ENCODE measurements at places on chromosomes 2 and 18. TPM values are rescaled to one million over a fixed set of nuclear protein-coding genes. Genes with fewer than 3 reads are reported as not detected.
A peak's percentile ranks its signal among the peaks of the same experiment; 100 is the strongest.

DNA sequence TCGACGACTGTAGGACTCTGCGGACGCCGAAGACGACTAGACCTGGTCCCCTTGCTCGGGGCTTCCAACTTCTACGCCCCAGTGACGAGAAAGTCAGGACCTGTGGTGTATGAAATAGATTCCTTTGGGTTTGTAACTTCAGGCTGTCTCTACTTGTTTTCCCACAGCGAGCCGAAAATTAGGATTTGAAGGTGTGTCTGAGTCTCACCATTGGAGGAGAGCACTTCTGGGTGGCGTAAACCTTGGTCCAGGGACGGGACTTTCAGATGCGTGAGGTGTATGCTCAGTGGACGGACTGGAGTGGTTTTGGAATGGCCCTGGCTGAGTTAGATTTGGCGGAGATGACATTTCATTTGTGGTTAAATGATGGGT is 1.3 kb downstream of the BIRC6 start:
- peak overlapping the region; percentile 91 for H3K27ac ChIP-seq
- peaks cover 40% of the 10 kb centered on the region for H3K4me1 ChIP-seq
- H3K36me3 ChIP-seq, result peaks cover 3% of the 10 kb centered on the region
- no peaks in the 10 kb centered on the region for H3K27me3 ChIP-seq

GRCh38 chr2:231661422-231662027 is 46.8 kb upstream of the PTMA start:
- no peak for DNase-seq
- H3K27me3 ChIP-seq, result no peaks in the 10 kb centered on the region
- H3K27ac ChIP-seq, result peak overlapping the region; percentile 83
- no peaks in the 10 kb centered on the region for H3K36me3 ChIP-seq
- peaks cover 38% of the 10 kb centered on the region for H3K4me1 ChIP-seq

DNA sequence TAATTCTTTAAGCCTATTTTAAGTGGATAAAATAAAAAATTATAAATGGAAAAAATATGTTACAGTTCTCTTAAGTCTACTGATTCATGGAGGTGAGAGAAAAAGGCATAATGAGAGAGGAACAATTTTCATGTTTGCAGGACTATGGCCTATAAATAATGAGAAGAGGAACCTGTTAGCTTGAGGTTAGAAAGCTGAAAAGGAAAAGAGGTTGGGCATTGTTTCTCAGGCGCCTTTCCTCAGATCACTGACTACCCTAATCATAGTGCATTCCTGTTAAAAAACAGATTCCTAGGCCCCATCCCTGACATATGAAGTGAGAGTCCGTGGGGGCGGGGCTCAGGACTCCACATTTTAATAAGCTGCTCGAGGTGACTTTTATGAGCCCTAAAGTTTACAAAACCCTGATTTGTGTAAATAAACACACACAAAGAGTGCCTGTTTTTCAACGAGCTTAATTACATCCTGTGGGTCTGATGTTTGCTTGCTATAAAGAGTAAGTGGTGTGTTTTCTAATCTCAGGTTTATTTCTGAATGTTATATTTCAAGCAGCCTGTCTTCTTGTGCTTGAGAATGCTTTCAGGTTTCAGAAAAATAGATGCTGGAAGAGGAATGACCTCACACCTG is 335.5 kb downstream of the CLIP4 start:
- no peaks in the 10 kb centered on the region for H3K27me3 ChIP-seq
- H3K4me3 ChIP-seq, result no peak overlapping the region
- H3K36me3 ChIP-seq, result no peaks in the 10 kb centered on the region
- no peak overlapping the region for H3K27ac ChIP-seq

- no peak for DNase-seq
- no peaks in the 10 kb centered on the region for H3K36me3 ChIP-seq
- H3K27me3 ChIP-seq, result peaks cover 16% of the 10 kb centered on the region
- H3K4me3 ChIP-seq, result no peak overlapping the region
These were observed 948 bp upstream of the GATA6 start for GRCh38 chr18:22168360-22168921.

GRCh38 chr2:51535763-51536162 is 503.8 kb upstream of the NRXN1 start:
- H3K4me1 ChIP-seq, result no peaks in the 10 kb centered on the region
- H3K36me3 ChIP-seq, result no peaks in the 10 kb centered on the region
- no peak overlapping the region for H3K27ac ChIP-seq

DNA sequence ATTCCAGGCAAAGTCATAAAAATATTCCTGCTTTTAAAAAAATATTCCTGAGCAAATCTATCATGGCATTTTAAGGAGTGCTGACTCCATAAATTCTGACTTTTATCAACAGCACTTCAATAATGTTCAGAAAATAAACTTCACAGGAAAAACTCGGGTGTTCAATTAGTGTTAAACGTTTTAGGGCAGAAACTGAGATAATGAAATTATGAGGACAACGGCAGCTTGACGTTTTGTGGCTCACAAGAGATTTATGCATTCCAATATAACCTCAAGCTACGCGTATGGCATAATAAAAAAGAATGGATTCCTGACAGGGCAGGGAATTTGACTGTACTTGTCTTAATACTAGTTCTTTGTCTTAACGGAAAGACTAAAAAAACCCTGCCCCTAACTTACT is 133.2 kb downstream of the ICOS start:
- H3K36me3 ChIP-seq, result no peaks in the 10 kb centered on the region
- no peaks in the 10 kb centered on the region for H3K27me3 ChIP-seq
- H3K4me1 ChIP-seq, result no peaks in the 10 kb centered on the region

DNA sequence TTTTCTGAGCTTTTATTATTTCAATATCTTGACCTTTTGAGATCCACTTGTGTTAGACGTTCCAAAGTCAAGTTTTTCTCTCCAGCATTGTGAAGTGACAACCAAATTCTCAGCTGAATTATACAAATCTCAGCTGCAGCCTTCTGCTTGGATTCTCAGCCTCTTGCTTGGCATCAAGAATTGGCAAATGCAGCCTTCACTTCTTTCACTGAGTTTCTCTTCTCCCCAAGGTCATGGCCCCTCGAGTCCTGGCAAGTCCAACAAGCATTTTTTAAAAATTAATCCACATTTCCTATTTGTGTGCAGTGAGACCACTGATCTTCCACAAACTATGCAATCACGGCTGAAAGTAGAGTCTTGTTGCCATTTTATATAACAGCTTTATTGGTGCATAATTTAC is 23.4 kb upstream of the SMIM21 start:
- H3K27me3 ChIP-seq, result peaks cover 14% of the 10 kb centered on the region
- no peak overlapping the region for H3K27ac ChIP-seq
- no peaks in the 10 kb centered on the region for H3K4me1 ChIP-seq
- H3K36me3 ChIP-seq, result no peaks in the 10 kb centered on the region

The SCYGR4 gene
- total RNA-seq, result not detected

The SH3BP4 gene
- total RNA-seq, result 1.5 TPM
